ENCODE measurements at places on chromosomes 12 and 14. TPM values are rescaled to one million over a fixed set of nuclear protein-coding genes. Genes with fewer than 3 reads are reported as not detected.

ADGRD1 gene
- not detected for total RNA-seq

MMP17 gene
- total RNA-seq: 7.2 TPM

SYT10 gene
- not detected for total RNA-seq

STXBP6 gene
- total RNA-seq: not detected

NGB gene
- total RNA-seq: not detected

CLEC1B gene
- not detected for total RNA-seq
